ENCODE measurements at places on chromosomes 2 and 18. TPM values are rescaled to one million over a fixed set of nuclear protein-coding genes. Genes with fewer than 3 reads are reported as not detected.

SLC4A5 gene
- total RNA-seq = 7.3 TPM

CCDC141 gene
- 3.9 TPM for total RNA-seq

DNA sequence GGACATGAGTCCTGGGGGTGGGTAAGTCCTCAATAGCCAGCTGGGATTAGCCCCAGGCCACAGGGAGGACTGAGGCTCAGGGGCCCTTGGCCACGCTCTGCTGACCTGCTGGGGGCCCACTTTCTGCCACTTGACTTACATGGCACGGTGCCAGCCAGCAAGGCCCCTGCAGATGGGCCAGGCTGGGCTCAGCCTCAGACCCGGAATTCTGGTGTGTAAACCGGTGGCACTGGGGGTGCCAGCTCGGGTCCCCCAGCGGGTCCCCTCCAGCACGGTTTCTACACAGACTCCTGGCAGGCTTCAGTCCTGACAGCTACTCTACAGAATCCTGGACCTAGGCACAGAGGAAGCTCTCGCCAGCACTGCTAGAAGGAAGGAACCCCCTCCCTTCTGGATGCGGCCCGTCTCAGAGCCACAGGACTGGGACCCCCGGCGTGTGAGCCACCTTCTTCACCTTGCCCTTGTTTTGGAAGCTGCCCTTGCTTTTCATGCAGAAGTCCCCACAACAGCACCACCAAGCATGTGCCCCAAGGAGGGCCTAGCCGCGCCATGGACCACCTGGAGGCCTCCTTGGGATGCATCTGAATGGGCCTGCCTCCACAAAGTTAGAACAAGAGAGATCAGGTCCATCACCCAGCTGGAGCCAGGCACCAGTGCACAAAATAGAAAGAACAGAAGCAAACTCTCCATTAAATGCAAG lies 8.0 kb downstream of the HDAC4 start:
- H3K4me1 ChIP-seq = no peaks in the 10 kb centered on the region
- H3K4me3 ChIP-seq = no peak overlapping the region
- DNase-seq = peak; percentile 38
- H3K36me3 ChIP-seq = no peaks in the 10 kb centered on the region
- H3K27me3 ChIP-seq = no peaks in the 10 kb centered on the region

DNA sequence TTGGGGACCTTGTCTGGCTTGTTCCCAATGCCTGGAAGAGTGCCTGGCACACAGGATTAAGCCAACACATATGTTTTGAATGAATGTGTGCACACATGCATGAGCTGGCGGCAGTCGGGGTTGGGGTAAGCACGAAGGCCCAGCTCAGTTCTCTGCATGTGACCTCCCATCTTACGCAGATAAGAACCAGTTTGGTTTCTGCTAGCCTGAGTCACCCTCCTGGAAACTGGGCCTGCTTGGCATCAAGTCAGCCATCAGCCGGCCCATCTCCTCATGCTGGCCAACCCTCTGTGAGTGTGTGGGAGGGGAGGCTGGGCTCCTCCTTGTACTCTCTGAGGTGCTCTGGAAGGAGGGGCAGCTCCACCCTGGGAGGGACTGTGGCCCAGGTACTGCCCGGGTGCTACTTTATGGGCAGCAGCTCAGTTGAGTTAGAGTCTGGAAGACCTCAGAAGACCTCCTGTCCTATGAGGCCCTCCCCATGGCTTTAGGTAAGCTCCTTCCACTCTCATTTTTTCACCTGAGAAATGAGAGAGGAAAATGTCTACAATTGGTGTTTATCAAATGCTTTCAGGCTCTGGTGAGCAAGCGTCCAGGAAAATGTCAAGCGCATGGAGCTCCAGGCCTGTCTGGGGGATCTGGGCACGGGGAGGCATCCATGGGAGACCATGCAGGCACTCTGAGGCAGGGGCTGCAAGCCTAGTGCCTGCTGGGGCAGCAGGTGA lies 9.7 kb upstream of the IL1RN start:
- no peaks in the 10 kb centered on the region for H3K4me1 ChIP-seq
- H3K27me3 ChIP-seq = no peaks in the 10 kb centered on the region
- DNase-seq = no peak

DNA sequence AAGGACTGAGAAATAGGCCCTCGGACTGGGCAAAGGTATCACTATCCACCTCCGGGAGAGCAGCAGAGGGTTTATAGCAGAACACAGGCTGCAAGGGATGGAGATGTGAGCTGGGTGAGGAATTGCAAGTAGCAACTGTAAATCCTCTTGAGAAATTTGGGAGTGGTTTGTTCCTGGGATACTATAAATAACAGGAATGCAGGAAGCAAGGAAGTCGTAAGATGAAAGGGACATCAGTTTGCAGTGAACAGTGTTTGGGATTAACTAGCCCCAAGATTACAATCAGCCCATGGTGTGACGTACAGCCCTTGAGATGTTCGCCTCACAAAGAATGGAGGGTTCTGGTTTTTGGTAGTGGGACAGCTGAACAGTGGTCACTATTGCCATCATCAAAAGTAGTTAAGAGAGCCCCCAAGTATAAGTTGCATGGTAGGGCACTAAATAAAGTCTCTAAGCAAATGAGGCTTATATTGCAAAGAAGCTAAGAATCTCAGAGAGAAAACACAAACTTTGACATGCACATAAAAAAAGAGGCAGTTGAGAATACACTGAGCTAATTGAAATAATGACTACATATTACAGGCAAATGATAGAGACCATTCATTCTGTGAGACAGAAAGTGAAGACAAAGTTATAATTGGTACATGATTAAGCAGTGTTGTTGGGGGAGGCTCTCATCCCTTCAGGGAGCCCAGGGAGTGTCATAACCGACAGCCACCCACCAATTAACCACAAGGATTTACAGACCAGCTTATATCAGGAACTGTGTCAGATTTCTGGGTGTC lies 362.5 kb upstream of the ACVR2A start:
- no peaks in the 10 kb centered on the region for H3K36me3 ChIP-seq
- no peaks in the 10 kb centered on the region for H3K4me1 ChIP-seq
- H3K4me3 ChIP-seq = no peak overlapping the region
- no peak for DNase-seq

GRCh38 chr2:211990335-211990734 lies 548.3 kb downstream of the ERBB4 start:
- H3K4me3 ChIP-seq = no peak overlapping the region
- no peaks in the 10 kb centered on the region for H3K27me3 ChIP-seq
- DNase-seq = no peak
- H3K36me3 ChIP-seq = no peaks in the 10 kb centered on the region

DNA sequence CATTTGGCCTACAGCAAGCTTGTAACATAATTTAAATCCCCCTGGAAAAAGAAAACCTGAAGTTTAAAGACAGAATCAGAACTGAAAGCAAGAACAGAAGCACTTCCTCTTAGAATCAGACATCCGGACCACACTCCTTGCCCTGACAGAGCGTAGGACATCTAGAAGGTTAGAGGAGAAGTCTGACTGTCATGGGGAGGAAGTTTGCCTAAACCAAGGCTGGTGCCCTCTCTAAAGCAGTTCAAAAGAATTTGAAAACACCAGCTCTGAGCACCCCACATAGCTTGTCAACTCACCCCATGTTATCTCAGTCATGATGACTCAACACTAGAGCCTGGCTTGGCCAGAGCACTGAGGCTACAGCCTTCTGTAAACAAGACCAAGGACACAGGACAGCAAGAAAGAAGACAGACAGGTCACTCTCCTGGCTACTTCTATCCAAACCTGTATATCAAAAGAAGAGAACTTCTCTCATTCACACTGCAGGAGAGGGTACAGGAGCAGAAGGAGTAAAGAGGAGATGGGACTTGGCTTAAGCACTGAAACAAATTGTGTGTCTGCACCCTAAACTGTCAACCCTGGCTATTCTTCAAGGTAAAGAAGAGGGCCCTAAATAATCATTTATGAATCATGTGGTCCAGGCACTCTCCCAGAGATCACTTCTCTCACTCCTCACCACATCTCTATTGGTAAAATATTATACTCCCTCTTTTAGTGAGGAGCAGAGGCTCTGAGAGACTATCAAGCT lies 198.6 kb downstream of the MEMO1 start:
- no peak for DNase-seq
- no peak overlapping the region for H3K27ac ChIP-seq
- H3K4me3 ChIP-seq = no peak overlapping the region
- no peaks in the 10 kb centered on the region for H3K27me3 ChIP-seq
- H3K4me1 ChIP-seq = no peaks in the 10 kb centered on the region

DNA sequence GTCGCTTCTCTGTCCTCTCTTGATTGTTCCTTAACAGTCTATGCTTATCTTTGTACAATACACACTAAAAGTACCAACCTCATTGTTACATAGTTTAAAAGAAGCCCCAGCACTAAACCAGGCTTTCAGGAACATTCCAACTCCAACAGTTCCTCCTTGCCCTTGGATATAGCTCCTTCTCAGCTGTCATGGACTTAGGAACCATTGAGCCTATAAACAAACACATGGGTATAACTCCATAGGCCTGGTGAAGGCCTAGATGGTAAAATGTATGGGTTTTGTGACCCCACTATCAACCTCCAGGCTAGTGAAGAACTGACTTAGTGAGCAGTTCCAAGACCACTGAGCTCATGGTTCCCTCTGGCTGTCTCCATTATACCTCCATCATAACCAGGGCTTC lies 74.8 kb upstream of the SLC39A10 start:
- H3K27ac ChIP-seq = no peak overlapping the region
- H3K36me3 ChIP-seq = no peaks in the 10 kb centered on the region
- no peak overlapping the region for H3K4me3 ChIP-seq
- H3K4me1 ChIP-seq = no peaks in the 10 kb centered on the region
- no peak for DNase-seq

GRCh38 chr2:164114937-164115336 lies 379.1 kb upstream of the FIGN start:
- H3K27me3 ChIP-seq = no peaks in the 10 kb centered on the region
- H3K27ac ChIP-seq = no peak overlapping the region
- no peak overlapping the region for H3K4me3 ChIP-seq
- H3K36me3 ChIP-seq = no peaks in the 10 kb centered on the region
- H3K4me1 ChIP-seq = no peaks in the 10 kb centered on the region
- DNase-seq = no peak

- H3K36me3 ChIP-seq = no peaks in the 10 kb centered on the region
- H3K27ac ChIP-seq = no peak overlapping the region
- no peaks in the 10 kb centered on the region for H3K27me3 ChIP-seq
- DNase-seq = no peak
These were observed 61.0 kb downstream of the ERBB4 start for GRCh38 chr2:212477571-212477970.

GRCh38 chr2:168686452-168687191 lies 115.8 kb upstream of the NOSTRIN start:
- no peak overlapping the region for H3K27ac ChIP-seq
- DNase-seq = no peak
- no peak overlapping the region for H3K4me3 ChIP-seq
- no peaks in the 10 kb centered on the region for H3K27me3 ChIP-seq
- no peaks in the 10 kb centered on the region for H3K4me1 ChIP-seq

GRCh38 chr2:68248361-68248760 lies 4.0 kb downstream of the PPP3R1 start:
- no peak for DNase-seq
- H3K27ac ChIP-seq = no peak overlapping the region
- H3K4me1 ChIP-seq = peaks cover 11% of the 10 kb centered on the region
- no peak overlapping the region for H3K4me3 ChIP-seq
- peaks cover 2% of the 10 kb centered on the region for H3K27me3 ChIP-seq
- H3K36me3 ChIP-seq = no peaks in the 10 kb centered on the region

DNA sequence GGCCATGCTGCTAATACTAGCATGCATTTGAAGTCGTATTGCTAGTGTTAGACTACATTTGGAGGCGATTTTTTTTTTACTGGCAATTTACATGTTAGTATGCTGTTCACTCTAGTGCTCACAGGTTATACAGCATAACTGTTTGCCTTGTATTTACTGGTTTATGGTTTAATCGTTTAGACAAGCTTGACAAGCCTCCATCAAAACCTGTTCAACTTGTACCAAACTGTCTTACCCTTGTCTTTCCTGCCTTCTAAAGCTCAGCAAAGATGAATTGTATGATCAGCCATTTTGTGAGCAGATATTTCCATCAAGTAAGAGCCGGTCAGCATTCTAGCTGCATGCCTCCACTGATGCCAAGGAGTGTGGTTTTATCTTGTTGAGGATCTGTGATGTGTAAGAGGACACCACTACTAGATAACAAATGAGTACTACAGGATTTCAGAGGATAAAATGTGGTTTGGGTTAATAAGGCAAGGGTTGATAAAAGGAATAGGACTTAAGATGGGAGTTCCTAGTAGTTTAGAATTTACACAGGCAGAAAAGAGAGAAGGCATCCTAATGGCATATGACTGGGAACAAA lies 68.4 kb upstream of the ITM2C start:
- DNase-seq = no peak
- H3K36me3 ChIP-seq = peaks cover 3% of the 10 kb centered on the region
- H3K4me3 ChIP-seq = no peak overlapping the region
- no peaks in the 10 kb centered on the region for H3K27me3 ChIP-seq

DNA sequence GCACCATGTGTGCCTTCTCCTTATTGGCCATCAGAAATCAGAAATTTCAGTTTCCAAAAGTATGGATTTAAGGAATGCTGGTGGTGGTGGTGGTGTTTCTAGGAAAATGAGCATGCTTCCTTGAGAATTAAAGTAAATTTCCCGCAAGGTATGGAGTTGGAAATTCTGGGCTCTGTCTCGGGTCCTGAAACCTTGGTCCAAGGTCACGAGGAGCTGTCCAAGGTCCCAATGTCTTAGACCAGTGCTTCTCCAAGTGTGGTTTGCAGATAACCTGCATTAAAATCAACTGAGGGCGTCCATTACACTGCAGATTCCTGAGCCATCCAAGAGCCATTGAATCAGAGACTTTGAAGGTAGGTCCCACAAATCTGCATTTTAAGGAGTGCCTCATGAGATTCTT lies 210.9 kb upstream of the PKDCC start:
- H3K4me3 ChIP-seq = no peak overlapping the region
- H3K27me3 ChIP-seq = no peaks in the 10 kb centered on the region
- no peaks in the 10 kb centered on the region for H3K4me1 ChIP-seq
- no peak for DNase-seq
- H3K36me3 ChIP-seq = no peaks in the 10 kb centered on the region

DNA sequence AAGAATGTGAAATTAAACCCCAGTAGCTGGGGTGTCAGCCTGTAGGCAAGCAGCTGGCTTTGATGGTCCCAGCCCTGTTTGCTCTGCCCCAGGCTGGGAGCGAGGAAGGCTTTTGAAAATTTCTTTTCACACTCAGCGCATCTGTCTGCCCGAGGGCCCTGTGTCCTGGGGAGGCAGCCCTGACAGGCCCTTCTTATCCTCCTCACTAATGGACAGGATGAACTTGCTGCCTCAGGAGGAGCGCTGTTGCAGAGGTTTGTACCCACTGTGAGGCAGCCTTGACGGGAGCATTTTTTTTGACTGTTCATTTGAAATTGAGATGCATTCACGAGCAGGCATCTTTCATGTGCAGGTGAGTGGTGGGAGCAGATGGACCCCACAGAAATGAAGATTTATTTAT lies 62.4 kb downstream of the SERPINB8 start:
- H3K4me1 ChIP-seq = no peaks in the 10 kb centered on the region
- no peak for DNase-seq
- H3K27me3 ChIP-seq = no peaks in the 10 kb centered on the region
- no peaks in the 10 kb centered on the region for H3K36me3 ChIP-seq
